ENCODE measurements at places on chromosomes 1 and 21.

DNA sequence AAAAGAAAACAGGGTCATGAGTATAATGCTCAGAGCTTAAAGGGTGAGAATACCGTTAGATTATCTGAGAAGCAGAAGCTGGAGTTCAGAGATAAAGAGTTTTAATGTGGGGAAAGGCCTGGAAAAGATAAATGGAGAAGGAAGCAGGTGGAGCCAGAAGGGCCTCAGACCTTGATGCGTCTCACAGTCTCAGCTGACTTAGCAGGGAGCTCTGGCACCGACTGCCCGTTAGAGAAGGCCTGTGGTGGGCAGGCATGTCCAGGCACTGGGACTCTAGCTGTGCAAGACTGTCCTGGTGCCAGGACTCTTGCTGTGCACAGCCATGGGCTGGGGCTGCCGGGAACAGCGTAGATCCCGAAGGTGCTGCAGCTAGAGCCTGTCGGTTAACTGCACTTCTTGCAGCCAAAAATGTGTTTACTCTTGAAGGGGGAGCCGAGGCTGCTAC, 3.8 kb upstream of the SLAMF9 start:
- no peak for DNase-seq

- DNase-seq = no peak
Observed at GRCh38 chr1:112905395-112906149, 50.4 kb downstream of the SLC16A1 start.

GRCh38 chr1:103460511-103460910, 65.0 kb upstream of the RNPC3 start:
- no peak for DNase-seq

GRCh38 chr1:33301273-33301984, 19.5 kb downstream of the A3GALT2 start:
- no peak for DNase-seq

DNA sequence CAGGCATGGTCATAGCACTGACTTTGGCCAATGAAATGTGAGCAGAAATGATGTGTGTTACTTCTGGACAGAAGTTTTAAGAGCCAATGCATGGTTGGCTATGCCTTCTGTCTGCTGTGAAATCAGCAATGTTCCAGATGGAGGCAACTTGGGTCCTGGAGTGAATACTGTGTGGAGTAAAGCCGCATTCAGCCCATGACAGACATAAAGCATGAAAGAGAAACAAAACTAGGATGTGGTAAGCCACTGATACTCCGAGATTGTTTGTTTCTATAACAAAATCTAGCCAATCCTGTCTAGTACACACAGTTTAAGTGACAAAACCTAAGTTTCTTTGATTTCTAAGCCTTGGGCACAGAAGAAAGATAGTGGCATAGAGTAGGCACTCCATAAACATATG, 47.1 kb upstream of the ARHGAP29 start:
- no peak for DNase-seq

- DNase-seq = no peak
Observed at GRCh38 chr1:26410706-26411623, at the start of gene LIN28A. TSS of gene LIN28A (plus strand) at chr1:26410817. CDS start at chr1:26410892, 75 bp downstream.

DNA sequence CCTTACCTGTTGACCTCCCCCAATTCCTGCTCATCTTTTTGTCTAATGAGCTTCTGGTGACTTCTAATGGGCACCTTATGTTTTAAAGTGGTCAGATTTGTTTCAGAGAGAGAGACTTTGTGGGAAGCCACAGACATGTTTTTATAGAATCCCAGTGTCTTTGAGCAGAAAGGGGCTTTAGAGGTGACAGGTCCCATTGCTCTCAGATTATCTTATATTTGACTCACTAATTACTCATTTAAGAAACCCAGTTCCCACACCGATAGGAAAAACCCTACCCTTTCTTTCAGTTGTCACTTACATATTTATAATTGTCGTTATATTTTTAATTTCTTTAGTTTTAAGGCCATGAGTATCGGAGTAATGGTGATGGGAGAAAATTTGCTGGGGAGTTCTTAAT, 215.5 kb downstream of the CAMTA1 start:
- DNase-seq = no peak

DNA sequence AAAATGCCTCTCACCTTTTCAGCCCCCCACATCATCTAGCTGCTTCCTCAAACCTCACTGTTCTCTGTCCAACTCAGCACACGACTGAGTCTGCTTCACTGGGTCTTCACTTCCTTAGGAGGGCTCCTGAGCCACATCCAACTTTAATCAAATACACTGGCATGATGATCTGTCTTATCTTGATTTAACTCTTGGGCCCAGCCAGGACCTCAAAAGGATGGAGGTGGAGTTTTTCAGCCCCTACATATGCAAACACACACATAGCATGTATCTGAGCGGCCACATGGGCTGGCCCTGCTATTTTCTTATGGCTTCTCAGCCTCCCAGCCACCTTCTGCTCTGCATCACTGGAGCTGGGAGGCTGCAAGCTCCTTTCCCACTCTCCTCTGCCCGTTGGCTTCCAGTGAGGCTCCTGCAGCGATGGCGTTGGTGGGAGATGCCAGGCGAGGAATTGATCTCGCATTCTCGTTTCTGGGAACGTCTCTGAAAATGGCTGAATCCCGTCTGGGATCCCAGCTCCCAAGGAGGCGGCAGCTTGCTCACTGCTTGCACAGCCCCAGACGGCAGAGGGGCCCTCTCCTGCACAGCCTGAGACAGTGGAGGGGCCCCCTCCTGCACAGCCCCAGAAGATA, 1.8 kb upstream of the PRXL2B start:
- no peak for DNase-seq

GRCh38 chr1:89951766-89952604, 42.9 kb upstream of the ZNF326 start:
- DNase-seq = no peak

DNA sequence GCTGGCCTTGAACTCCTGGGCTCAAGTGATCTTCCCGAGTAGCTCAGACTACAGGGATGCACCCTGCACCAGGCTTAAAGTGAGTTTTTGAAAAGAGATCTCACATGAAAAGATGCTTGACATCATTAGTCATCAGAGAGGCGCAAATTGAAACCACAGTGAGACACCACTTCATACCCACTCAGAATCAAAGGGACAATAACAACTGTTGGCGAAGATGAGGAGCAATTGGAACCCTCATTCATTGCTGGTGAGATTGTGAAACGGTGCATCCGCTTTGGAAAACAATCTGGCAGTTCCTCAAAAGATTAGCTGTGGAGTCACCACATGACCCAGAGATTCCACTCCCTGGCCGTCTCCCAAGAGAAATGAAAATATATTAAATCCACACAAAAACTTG, 122.3 kb downstream of the PGBD5 start:
- DNase-seq = no peak

DNA sequence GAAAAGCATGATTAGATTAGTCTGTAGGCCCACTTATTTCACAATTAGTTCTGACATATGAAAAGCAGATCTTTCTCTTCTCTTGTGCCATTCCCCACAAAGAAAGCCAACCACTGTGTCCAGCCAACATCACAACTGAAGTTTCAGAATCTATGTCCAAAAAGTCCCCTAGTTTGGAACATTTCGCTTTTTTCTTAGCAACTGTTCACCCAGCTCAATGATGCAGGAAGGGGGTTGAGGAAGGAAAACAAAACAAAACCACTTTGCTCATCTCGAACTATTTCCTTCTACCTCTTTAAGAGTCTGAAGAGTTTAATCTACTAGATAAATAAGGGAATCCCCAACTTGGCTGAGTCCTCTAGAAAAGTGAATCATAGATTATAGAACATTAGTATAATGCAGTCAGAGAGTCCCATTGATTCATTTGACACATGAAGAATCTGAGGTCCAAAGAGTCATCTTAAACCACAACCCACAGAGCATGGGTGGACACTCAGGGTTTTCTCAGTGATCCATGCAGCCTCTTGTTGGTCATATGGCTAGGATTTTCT, 159.3 kb upstream of the SGIP1 start:
- no peak for DNase-seq

GRCh38 chr1:12040457-12041051, 21.3 kb downstream of the MIIP start:
- DNase-seq = no peak

GRCh38 chr1:7664893-7665250, 106.2 kb upstream of the VAMP3 start:
- no peak for DNase-seq

- DNase-seq = no peak
Observed at GRCh38 chr1:218718206-218718605, 373.1 kb downstream of the TGFB2 start.

- DNase-seq = no peak
Observed at GRCh38 chr1:179785728-179786127, 42.6 kb downstream of the FAM163A start.

GRCh38 chr1:67812226-67812625, 21.0 kb downstream of the GNG12 start:
- DNase-seq = no peak

GRCh38 chr1:92989936-92990583, 28.8 kb upstream of the DIPK1A start:
- DNase-seq = no peak

DNA sequence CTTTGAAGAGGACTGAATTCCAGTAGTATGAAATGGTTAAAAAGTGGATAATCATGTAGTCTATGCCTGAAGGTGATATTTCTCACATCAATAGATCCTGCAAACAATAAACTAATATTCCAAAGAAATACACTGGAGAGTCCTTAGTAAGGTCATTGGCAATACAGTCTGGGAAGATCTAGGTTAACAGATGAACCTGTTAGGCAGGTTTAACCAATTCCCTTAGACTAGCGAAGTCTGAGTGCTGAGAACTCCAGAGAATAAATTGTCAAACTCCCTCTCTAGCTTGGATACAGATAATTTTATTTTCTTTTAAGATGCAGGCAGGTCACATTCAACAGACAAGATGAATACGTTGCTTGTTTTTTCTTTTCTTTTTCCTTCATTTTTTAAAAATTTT, 2.4 kb downstream of the GPR157 start:
- DNase-seq = no peak

DNA sequence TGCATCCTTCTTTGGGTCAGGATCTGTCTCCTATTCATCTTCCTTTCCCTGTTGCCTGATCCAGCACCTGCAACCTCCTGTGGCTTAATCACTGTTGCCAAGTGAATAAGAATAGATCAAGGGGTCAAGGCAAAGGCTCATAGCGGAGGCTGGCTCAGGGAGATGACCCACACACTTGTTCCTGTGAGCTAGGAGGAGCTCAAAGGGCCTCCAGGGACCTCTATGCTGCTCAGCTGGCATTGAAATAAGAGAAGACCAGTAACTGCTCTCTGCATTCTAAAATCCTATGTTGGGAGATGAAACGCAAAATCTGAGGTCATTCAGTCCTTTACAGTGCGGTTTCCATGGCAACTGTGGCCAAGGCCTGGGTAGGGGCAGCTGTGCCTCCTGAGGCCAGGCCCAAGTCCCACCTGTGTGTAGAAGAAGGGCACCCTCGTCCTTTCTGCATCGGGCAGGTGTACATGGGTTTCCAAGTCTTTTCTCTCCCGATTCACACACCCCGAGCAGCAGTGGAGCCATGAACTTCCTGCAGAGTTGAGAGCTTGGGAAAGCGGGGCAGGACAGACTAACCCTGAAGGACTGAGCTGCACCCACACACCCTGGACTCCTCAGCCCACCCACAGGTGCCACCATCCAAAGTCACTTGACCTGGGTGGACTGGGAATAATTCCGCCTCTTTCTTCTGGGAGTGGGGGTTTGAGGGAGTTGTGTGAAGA, 27.8 kb upstream of the STUM start:
- no peak for DNase-seq

- DNase-seq = no peak
Observed at GRCh38 chr1:70071601-70072000, 133.8 kb downstream of the LRRC40 start.

DNA sequence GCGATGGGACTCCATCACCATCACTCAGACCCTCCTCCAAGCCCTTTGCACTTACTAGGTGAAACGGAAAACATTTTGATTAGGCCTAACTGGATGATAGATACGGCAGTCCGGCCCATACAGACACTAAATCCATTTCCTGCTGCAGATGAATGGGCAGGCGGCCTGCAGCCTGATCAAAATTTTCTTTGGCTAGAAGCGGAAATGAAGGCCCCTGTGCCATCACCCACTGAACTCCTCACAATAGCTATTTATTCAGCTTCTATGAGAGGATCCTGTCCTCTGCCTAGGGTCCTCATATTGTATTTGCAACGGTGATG, 200.5 kb downstream of the OMA1 start:
- no peak for DNase-seq

- no peak for DNase-seq
Observed at GRCh38 chr1:7508052-7508933, 262.8 kb upstream of the VAMP3 start.

DNA sequence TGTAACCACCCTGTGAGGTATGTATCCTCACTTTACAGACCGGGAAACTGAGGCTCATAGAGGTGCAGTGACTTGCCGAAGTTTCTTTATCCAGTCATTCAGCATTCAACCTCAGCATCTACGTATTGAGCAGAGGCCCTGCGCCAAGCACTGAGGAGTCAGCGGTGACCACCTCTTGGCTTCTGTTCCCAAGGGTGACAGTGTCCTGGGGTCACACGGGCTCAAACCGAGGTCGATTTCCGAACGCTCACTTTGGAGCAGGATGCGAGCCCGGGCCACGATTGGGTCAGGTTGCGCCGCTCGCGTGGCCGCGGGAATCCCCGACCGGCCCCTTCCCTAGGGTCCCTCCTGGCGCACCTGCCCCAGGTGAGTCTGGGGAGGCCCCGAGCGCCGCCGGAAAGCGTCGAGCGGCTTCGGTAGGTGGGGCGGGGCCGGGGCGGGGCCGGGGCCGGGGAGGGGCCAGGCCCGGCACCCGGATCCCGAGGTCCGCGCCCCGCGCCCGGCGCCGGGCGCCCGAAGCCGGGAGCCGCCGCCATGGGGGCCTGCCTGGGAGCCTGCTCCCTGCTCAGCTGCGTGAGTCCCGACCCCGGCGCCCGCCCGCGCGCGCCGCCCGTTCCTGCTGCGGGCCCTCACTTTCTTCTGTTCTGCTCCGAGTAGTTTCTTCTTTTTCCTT, at the start of gene SERINC2:
TSS of gene SERINC2 (plus strand) at position 482 of the 673 bp plus-strand sequence. CDS start at position 535, 53 bp downstream.
- DNase-seq = peak; percentile 61

GRCh38 chr21:33198346-33199099, 31.2 kb upstream of the IFNAR2 start:
- DNase-seq = no peak

DNA sequence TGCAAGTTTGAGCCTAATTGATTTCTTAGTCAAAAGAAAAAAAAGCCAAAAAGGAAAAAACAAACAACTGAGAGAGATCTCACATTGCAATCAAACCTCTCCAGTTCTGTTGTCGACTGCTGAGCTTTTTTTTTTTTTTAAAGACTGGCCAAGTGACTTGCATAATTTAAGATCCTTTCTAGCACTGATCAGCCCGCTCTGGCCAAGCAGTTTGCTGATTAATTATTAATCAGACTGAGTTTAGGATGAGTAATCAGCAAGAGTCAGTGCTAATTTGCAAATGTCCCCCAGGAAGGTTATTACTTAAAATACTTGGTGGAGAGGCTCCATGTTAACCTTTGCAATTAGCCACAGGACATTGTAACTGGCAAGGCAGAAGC, 39.3 kb downstream of the HMGB4 start:
- DNase-seq = no peak

Data from HuH-7 (cell line).